ENCODE measurements at places on chromosomes 4 and X. TPM values are rescaled to one million over a fixed set of nuclear protein-coding genes. Genes with fewer than 3 reads are reported as not detected.

The ERCC6L gene
- total RNA-seq: 0.42 TPM

GRCh38 chrX:43718956-43719355 is 62.9 kb downstream of the MAOA start:
- no peak for DNase-seq

GRCh38 chr4:183571350-183571941 is 66.6 kb downstream of the ING2 start:
- no peak for DNase-seq

DNA sequence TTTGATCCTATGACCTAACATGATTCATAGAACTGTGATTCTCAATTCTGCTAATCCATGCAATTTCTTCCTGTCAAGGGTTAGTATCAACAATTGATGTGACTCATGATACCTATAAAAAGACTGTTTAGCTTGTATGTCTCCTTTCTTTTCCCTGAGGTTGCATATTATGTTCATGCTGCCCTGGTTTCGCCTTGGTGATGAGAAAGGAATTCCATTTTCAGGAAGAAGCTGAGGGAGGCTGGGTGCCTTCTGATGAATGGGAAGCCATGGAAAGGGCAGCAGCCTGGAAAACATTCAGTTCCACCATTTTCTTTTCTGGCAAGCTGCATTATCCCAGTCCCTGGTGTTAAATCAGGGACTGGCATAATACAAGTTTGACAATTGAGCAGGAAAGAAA is 976.5 kb downstream of the RPA4 start:
- no peak for DNase-seq

DNA sequence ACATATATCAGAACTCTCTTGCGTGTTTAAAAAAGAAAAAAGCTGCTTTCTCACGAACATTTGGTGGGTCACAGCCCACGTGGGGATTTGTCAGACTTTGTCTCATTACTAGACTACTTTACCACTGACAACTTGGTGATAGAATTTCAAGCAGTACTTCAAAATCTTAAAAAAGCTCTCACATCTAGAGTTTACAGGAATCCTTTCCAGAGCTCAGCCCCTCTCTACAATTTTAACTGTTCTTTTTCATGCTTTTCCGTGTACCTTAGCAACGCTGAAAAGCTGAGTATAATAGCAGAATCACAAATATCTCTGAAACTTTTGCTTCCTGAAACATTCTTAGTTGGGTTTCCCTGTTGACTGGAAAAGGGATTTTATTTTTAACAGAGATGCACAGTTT is 50.2 kb downstream of the SMAD1 start:
- no peak for DNase-seq

DNA sequence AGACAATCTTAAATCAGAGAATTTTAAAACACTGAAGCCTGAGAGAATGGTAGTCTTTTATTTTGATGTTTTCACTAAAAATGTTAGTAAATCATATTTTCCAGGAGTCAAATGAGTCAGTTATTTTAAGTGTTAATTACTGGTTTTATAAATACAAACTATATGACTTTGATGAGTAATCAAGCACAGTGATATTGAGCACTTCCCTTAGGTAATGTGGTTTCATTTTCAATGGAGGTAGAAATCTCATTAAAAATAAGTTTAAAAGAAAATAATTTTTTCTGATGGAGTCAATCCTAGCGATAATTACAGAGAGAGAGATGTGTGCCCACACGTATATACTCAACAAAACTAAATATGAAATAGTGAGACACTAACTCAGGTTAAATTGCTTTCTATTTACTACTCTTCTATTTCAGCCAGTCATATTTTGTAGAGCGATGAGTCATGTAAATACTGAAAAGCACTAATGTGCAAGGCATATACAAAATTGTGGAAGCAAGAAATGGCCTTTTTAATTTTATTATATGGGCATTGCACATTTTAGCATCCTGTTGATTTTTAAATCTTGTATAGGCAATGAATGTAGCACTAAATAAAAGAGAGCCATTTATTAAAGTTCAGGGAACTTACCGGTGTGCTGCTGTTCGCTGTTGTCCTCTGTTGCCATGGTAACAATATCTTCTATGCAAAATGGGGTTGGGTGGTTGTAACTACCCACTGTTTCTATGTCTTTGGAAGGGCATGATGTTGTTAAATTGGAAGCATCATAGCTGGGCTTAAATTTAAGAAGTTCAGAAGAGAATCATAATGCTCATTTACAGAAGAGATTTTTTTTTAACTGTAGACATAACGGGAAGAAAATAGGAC is 513.7 kb downstream of the TLL1 start:
- no peak for DNase-seq

DNA sequence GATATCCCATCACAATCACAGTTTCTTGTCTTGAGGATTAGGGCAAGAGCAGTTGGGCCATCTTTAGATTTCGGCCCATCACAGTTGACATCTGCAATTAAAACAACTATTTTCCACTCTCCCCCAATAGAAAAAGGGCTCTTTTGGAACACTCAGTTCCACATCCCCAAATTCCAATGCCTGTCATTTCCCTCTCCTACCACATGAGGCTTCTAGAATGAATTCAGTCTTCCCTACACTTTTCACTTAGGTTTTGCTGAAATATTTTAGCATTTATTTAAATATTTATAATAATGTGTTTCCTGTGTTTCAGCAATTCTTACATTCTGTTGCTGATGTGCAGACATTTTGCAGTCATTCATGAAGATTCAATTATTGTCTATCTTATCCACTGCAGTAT is 118.4 kb downstream of the COX18 start:
- DNase-seq: no peak
